ENCODE measurements at places on chromosomes 16 and 17. TPM values are rescaled to one million over a fixed set of nuclear protein-coding genes. Genes with fewer than 3 reads are reported as not detected.

The C17orf50 gene
- 0.12 TPM for polyA plus RNA-seq

The PITPNC1 gene
- 3.7 TPM for polyA plus RNA-seq

The OTOP3 gene
- polyA plus RNA-seq, result not detected

The KCNG4 gene
- not detected for polyA plus RNA-seq

The CD7 gene
- not detected for polyA plus RNA-seq

The CNTD1 gene
- polyA plus RNA-seq, result 0.17 TPM

DNA sequence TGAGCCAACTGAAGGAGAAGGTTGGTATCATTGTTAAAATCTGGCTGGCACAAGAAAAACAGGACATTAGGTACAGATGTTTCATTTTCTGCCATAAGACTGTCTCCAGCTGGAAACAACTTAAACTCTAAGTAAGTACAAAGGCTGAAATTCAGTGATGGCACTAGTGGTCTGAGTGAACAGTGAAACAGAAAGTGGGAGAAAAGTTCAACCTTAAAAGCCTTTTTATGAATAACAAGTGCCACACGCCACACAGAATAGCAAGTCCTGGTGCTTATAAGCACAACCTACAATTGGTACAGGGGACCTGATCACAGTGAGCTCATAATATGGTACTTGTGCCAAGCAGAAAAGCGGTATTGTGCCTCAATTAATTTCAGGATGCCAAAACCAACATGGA lies 56.7 kb downstream of the CEP112 start:
- no peak for DNase-seq

DNA sequence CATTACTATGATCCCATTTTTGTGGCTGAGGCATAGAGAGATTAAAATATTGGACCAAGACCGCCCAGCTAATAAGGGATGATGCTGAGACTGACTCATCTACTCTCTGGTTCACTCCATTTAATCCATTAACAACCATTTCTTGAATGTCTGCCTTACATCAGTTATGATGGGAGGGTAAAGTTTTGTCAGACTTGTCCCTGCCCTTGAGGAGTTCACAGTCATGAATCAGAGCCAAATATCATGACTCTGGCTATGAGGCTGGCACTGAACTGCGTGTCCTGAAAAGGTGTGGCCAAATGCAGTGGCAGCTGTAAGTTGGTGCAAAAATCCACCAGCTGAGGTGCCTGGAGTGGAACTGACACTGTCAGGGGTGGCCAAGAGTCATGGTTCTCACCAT lies 35.0 kb upstream of the MAF start:
- no peak for DNase-seq

GRCh38 chr16:58499615-58500351 lies at the start of gene NDRG4:
NDRG4 (plus strand) TSS chr16:58500143; CDS start chr16:58500249, 106 bp downstream.
- DNase-seq, result peak; percentile 91

DNA sequence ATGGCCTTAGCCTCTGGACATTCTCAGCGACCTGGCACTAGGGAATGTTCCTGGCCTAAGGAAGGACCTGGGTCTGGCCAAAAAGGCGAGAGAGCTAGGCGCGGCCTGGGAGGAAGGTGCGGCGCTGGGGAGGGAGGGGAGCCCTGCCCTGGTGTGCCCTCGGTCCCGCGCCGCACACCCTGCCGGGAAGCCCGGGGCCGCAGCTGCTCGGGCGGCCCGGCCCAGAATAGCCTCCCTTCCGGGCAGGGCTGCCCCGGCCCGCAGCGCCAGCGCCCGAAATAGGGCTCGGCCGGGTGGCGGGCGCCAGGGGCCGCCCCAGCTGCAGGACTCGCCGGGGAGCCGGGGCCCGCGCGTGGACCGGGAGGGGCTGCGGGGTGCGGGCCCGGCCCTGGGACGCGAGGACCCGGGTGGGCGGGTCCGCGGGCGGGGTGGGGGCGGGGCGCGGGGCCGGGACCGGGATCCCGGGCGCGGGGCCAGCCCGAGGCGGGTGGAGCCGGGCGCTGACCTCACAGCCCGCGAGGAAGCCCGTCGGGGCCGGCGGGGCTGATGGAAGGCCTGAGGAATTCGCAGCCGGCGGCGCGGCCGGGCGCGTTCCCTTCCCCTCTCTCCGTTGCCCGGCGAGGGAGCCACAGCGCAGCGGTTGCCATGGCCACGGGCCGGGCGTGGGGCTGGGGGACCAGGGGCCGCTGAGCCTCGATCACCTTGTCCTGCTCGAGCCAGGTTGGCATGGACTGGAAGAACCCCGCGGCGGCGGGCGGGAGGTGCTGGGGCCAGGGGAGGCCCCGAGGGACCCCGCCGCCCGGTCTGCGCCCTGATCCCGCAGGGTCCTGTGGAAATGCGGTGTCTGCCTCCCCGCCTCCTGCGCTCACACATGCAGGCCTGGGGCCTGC lies 18.1 kb downstream of the SOCS3 start:
- DNase-seq, result peak; percentile 83

- peak; percentile 38 for DNase-seq
Measured at GRCh38 chr17:36849871-36850348, 87.4 kb upstream of the LHX1 start.

- no peak for DNase-seq
Measured at GRCh38 chr17:50029185-50029584, 26.7 kb upstream of the ITGA3 start.

DNA sequence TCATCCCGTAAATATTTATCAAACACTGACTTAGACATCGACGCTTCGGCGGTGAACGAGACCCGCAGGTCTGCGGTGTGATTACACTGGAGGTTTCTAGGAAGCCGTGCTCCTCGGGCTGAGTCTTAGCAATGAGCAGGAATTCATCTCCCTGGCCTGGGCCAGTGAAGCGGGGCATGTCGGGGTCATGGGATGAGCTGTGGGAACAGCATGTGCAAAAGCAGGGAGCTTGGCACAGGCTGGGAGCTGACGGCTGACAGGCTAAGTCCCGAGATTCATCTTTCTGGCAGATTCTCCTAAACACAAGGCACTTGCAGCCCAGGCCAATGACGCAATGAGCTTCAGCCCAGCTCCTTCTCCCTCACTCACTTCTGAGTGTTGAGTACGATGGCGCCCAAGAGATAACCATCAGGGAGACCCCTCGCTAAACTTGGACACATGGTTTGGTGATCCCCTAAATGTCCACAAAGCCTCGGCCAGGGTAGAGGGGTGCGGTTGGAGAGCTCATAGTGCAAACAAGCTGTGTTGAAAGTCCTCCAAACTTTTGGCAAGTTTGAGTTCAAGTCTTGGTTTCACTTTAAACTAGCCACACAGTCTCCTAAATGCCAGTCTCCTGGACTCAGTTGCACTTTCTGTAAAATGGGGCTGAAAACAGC lies 12.8 kb downstream of the CRISPLD2 start:
- DNase-seq, result no peak

DNA sequence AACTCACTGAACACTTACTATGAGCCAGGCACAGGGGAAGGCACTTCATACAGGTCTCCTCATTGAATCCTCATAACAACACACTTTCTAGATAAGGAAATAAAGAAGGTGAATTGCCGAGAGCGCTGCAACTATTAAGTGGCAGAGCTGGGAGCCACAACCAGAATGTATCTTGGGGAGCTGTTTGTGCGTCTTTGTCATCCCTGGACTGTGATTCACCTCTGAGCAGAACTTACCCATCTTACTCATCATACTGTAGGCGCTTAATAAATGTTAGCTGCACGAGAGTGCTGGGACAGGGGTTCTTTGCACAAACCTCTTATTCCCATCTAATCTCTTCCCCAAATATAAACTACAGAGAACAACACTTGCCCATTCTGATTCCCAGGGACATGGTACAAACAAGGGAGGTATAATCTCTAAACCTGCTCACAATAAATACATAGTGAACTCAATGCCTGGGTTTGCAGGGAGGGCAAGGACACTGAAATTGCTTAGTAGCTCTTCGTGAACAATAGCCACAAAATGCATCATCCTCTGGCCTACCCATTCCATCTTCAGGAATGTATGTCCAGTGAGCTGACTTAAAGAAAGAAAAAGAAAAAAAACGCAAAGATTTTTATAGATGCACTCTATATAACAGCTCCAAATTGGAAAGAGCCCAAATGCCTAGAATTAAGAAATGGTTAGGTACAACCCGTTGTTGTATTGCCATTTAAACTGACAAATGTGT lies 43.0 kb downstream of the MYO18A start:
- DNase-seq, result no peak

DNA sequence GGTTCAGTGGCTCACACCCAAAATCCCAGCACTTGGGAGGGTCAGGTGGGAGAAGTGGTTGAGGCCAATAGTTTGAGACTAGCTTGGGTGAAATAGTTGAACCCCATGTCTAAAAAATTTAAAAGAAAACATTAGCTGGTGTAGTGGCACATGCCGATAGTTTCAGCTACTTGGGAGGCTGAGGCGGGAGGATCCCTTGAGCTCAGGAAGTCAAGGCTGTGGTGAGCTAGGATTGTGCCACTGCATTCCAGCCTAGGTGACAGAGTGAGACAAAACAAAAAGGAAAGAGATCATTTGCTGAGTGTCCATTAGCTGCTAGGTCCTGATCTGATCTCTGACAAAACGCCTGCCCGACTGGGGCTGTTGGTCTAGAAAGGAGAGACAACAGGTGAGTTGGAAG lies 14.1 kb upstream of the DBNDD1 start:
- DNase-seq, result no peak

DNA sequence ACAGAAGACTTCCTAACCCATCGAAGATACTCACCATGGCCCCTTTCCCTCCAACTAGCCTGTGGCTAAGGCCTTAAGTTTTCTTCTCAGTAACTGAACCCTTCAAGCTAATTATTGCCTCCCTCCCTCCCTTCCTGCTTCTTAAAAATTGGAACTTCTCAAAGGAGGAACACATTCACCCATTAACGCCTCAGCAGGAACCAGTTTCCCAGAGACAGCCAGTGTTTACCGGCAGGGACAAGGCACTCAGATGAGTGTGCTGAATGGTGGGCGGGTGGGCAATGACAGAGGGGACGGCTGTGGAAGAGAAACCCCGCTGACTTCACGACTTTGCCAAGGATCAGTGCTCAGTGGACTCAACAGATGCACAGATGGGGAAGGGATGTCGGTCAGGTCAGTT lies 20.3 kb downstream of the PITPNA start:
- DNase-seq, result no peak

GRCh38 chr16:47016700-47017133 lies 43.2 kb upstream of the DNAJA2 start:
- DNase-seq, result no peak

DNA sequence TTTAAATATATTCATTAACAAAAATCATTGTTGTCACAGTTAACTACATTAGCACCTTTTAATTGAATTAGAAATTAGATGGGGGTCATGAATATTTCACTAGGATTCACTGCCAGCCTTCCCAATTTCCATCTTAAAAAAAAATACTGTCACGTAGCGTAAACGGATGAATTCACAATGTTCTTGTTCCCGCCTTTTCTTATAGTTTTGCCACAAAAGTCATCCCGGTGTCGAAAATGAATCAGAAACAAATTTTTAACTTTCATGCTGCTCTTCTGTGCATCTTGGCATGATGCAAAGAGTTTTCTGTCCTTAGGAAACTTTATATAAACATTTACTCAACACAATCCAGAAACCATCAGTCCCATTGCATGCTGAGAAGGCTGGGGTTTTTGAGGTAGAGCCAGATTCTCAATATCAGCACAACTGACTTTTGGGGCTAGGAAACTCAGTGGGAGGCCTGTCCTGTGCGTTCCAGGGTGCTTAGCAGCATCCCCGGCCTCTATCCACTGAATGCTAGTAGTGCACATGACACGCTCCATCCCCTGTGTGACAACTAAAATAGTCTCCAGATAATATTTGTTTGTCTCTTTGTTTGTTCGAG lies 252.9 kb upstream of the XYLT1 start:
- no peak for DNase-seq

DNA sequence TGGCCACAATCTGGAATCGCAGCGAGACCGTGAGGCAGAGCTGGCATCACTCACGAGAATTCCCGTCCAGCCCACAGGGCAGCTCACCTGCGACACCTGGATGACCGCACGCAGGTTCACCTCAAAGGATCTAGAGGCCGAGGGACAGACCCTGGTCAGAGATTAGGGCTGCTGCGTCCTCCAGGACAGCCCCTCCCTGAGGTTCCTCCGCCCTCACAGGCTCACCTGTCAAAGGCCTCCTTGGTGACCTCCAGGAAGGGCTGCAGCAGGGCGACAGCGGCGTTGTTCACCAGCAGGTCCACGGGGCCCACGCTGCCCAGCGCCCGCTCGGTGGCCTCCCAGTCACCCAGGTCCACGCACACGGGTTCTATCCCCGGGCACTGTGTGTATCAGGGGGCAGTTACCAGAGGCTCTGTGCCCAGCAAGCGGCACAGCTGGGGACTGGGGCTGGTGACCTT lies 834 bp downstream of the DCXR start:
- DNase-seq, result no peak

DNA sequence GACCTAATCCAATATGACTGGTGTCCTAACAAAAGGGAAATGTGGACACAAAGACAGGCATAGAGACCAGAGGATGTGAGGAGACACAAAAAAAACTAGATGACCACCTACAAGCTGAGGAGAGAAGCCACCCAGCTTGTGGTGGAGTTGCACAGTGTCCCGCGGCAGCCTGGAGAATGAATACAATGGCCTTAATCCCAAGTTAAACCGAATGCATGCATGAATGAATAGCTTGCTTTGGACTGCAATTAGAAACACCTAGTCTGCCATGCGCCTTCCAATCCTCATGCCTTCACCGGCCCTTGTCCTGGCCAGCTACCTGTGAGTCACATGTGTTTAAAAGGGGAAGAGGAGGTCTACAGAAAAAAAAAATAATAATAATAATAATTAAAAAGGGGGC lies 72.0 kb downstream of the CNGB1 start:
- DNase-seq, result no peak

DNA sequence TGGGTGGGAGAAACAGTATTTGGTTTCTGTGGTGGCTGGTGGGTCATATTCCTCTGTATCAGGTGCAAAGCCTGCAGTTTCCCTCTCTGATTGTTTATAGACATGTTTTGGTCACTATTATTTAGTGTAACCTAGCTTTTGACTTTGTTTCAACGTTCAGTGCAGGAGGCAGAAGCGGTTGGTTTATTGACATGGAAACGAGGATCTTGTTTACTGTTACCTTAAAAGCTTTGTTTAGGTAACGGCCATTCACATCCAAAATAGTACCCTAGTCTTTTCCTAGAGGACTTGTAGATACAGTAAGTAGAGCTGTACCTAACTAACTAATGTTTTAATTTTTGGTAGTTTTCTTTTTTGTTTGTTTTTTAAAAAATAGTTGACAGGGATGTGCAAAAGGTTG lies 3.5 kb downstream of the MSI2 start:
- no peak for DNase-seq

GRCh38 chr16:7834771-7835431 lies 502.3 kb downstream of the RBFOX1 start:
- DNase-seq, result no peak

DNA sequence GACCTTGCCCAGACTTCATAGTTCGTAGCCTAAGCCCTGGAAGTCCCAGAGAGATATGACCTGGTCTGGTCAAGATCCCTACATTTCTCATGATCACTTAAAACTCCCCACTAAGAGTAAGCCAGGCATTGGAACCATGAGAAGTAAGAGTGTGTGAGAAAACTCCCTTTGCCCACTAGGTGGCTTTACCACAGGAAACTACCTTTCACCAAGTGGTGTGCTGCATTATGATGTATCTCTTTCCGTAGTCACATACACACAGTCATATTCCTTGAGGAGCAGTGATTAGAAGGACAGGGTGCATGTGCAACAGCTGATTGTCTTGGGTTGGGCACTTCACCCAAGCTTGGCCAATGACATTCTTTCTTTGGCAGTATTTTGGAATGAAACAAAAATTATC lies 639.3 kb downstream of the KCNJ2 start:
- peak; percentile 35 for DNase-seq
